Stimulated activated CD4-positive, alpha-beta T cell treated with anti-CD3 and anti-CD28 coated beads, Interleukin-4, amount 100 ng/mL, for 1 hour (primary cell): ENCODE measurements at places on chromosomes 16 and 17.

DNA sequence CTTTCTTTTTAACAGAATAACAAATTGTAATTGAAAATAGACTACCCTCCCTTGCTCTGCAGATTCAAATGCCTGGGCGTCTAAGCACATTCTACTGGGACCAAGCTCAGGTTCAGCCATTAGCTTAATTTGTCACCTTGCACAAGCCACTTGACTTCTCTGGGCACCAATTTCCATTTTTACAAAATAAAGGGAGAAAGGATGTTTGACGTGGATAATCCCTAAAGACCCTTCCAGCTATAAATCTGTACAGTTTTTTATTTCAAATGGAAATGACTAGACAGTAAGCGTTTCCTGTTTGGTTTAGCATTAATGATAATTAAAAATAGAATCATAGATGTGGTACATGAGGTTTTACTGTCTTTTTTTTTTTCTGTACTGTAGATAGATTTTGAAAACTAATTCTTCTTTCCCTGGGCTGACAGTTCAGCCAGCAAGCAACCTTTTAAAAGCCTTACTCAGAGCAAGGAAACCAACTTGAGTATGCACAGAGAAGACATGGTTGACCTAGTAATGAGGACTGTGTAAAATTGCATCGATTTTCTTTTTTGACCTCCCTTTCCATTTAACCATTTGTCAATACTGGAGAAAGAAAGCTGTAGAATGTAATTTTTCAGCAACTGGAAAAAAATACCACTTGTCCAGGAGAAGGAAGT is 1329.5 kb upstream of the CDH8 start:
- no peak for DNase-seq

GRCh38 chr17:41199421-41200078 is 9.9 kb downstream of the KRTAP9-1 start:
- DNase-seq = no peak

DNA sequence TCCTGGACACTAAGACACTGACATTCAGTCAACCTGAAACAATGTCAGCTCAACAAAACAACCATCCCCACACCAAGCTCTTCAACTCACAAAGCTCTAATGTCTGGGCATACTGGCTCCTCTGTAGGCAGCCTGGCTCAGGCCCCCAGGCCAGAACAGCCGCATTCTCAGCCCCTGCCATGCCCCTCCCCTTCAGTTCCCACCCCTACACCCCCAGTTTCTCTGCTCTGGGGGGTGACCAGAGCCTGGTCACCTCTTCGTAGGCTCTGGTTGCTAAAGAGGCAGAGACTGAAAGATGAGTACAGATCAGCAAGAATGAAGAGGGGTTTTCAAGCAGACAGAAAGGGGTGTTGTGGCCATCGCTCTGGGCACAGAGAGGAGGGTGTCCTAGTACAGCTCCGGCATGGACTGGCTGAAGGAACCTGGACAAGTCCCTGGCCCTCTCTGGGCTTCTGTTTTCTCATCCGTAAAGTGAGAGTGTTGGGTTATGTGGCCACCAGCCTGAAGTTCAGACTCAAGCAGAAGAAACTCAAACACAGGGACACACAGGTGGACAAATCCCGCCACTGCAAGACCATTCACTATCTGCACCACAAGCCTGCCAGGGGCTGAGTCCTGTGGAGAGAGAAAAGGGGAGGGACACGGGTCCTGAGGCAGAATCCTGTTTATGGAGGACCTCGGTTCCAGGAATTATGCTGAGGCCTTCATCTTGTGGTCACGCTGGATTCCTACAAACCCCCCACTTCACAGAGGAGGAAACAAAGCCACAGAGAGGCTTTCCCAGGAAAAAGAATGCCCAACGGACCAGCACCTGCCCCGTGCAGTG is 987 bp upstream of the SLC4A1 start:
- DNase-seq = no peak

GRCh38 chr17:52546493-52546892 is 388.0 kb upstream of the CA10 start:
- no peak for DNase-seq

DNA sequence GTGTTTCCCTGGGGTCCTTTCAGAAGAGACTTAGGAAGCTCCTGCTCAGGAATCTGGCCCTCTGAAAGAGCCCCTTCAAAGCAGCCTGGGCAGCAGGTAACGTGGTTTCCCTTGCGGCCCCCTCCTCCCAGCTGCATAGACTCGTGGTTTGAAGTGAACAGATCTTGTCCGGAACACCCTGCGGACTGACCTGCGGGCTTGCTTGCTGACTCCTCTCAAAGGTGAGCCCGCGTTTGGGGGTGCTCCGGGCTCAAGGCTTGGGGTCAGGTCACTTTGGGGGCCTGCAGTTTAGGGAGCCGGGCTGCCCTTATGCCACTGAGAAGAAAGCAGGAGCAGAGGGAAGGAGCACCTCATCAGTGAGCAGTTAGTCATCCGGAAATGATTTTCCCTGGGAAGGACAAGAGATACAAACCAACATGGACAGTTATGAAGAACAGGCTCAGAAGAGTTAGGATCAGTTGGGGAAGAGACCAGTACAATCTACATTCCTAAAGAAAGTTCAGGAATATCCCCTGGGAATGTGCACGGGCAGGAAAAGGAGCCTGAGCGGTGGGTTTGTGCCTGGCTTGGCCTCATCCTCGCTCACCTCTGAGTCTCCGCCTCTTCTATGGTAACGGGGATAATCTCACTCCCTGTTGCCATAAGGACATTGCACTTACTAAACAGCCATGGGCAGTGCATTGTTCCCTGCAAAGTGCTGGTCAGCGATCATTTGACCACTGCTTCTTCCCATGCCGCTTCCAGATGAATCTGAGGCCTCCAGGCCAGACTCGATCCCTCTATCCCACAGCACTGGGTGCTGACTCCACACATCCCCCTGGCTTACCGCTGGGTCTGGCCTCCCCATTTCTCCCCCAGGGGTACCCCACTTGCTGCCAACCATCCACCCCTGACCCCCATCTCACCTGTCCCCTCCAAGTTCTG is 10.0 kb downstream of the LDHD start:
- DNase-seq = no peak

- no peak for DNase-seq
Observed at GRCh38 chr17:44037471-44037870, 22.7 kb upstream of the TMEM101 start.
